Panc1 (cell line): ENCODE measurements at places on chromosomes 5 and 9.

DNA sequence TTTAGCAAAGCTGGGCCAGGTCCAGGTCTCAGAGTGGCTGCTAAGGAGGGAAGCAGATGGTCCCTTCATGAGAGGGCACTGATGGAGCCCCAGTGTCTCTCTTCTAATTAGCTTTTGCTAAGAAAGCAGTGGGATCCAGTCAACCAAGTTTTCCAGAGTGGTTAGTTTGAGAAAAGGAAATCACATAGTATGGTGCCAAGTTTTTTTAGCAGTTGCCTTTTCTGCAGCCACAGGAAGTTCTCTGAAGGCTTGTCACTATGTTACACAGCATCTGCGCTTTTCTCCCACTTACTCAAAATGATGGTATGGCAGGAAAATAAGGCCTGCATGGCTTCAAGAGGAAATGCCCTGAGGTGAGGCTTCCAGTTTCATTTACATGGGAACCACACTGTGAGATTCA lies 331.5 kb upstream of the ZNF462 start:
- no peak for DNase-seq

- no peak for DNase-seq
Measured at GRCh38 chr9:6229619-6230018, 14.0 kb downstream of the IL33 start.

GRCh38 chr5:139131062-139131461 lies 67.1 kb downstream of the SIL1 start:
- DNase-seq: no peak

GRCh38 chr5:53779541-53779981 lies 219.1 kb downstream of the NDUFS4 start:
- DNase-seq: no peak

- no peak for DNase-seq
Measured at GRCh38 chr5:160521392-160521663, 99.7 kb downstream of the PTTG1 start.

GRCh38 chr5:154221371-154221896 lies 30.9 kb downstream of the GALNT10 start:
- DNase-seq: peak; percentile 35
